ENCODE measurements at places on chromosomes 6 and 20.
A peak's percentile ranks its signal among the peaks of the same experiment; 100 is the strongest.

DNA sequence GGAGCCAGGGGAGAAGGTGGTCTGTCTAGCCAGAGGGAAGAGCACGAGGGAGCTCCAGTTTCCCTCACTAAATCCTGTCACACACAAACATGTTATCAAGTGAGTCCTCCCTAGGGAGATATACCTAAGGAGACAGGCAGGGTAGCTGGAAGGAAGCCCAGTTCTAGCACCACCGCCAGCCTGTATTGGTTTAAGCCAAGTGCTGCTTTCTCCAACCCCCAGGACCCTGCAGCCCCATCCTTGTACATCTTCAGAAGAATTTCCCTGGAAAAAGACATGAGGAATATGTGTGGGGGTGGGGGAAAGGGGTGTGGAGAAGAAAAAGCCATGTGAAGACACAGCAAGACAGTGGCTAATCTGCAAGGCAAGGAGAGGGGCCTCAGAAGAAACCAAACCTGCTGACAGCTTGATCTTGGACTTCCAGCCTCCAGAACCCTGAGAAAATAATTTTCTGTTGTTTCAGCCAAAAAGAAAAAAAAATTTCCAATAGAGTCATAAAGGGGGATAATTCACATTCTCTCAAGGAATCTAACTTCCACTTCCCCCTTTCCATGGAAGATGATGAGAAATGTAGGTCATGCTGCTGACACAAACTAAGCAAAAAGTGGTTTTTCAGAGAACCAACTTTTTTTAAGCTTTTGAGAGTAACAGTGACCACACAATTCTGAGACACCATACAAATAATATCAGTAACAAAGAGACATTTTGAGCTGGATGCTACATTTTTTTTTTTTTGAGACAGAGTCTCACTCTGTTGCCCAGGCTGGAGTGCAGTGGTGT, 103.2 kb upstream of the PRDM1 start:
- DNase-seq: no peak
- H3K27me3 ChIP-seq: peaks cover 57% of the 10 kb centered on the region
- peaks cover 10% of the 10 kb centered on the region for H3K36me3 ChIP-seq
- no peak overlapping the region for H3K4me3 ChIP-seq
- H3K4me1 ChIP-seq: peaks cover 16% of the 10 kb centered on the region
- H3K27ac ChIP-seq: no peak overlapping the region

- no peak overlapping the region for H3K4me3 ChIP-seq
- DNase-seq: no peak
- H3K27ac ChIP-seq: no peak overlapping the region
- no peaks in the 10 kb centered on the region for H3K27me3 ChIP-seq
- no peaks in the 10 kb centered on the region for H3K4me1 ChIP-seq
- H3K36me3 ChIP-seq: no peaks in the 10 kb centered on the region
These were observed 400.9 kb upstream of the POU3F2 start for GRCh38 chr6:98433325-98434056.

GRCh38 chr6:129801909-129802308, 59.2 kb downstream of the TMEM244 start:
- DNase-seq: no peak
- H3K36me3 ChIP-seq: peaks cover 6% of the 10 kb centered on the region
- peaks cover 13% of the 10 kb centered on the region for H3K27me3 ChIP-seq
- no peaks in the 10 kb centered on the region for H3K4me1 ChIP-seq

- no peak overlapping the region for H3K4me3 ChIP-seq
- H3K27me3 ChIP-seq: no peaks in the 10 kb centered on the region
- peaks cover under 1% of the 10 kb centered on the region for H3K4me1 ChIP-seq
- H3K27ac ChIP-seq: no peak overlapping the region
- no peaks in the 10 kb centered on the region for H3K36me3 ChIP-seq
These were observed 15.1 kb downstream of the SOX4 start for GRCh38 chr6:21608601-21609000.

DNA sequence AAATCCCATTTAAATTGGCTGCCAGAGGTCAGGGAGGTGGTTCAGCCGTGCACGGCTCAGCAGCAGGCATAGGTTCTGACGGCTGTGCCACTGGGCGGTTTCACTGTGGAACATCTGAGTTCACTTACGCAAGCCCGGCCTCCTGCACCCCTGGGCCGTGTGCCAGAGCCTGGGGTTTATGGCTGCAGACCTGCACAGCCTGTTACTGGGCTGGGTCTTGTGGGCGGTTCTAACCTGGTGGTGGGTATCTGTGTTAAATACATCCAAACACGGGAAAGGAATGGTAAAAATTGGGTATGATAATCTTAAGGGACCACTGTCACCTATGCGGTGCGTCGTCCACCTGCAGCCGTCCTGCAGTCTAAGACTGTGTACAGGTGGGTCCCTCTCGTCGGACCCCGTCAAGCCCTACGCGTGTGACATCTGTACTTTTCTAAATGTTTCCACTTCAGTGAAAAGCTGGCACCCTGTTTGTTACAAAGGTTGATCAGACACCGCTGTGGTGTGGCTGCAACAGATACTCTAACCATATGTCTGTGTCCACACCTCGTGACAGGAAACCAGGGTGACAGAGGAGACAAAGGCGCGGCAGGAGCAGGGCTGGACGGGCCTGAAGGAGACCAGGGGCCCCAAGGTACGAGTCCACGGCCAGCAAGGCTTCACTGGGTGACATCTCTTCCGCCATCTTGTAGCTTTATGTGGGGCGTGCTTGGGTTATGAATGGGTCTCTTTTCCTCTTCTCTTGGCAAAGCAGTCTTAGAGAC, 21.5 kb downstream of the COL9A3 start:
- no peak overlapping the region for H3K4me3 ChIP-seq
- no peak for DNase-seq
- H3K4me1 ChIP-seq: peaks cover 2% of the 10 kb centered on the region

GRCh38 chr6:142407685-142408273, 106.0 kb downstream of the ADGRG6 start:
- peaks cover 6% of the 10 kb centered on the region for H3K4me1 ChIP-seq
- no peaks in the 10 kb centered on the region for H3K36me3 ChIP-seq

DNA sequence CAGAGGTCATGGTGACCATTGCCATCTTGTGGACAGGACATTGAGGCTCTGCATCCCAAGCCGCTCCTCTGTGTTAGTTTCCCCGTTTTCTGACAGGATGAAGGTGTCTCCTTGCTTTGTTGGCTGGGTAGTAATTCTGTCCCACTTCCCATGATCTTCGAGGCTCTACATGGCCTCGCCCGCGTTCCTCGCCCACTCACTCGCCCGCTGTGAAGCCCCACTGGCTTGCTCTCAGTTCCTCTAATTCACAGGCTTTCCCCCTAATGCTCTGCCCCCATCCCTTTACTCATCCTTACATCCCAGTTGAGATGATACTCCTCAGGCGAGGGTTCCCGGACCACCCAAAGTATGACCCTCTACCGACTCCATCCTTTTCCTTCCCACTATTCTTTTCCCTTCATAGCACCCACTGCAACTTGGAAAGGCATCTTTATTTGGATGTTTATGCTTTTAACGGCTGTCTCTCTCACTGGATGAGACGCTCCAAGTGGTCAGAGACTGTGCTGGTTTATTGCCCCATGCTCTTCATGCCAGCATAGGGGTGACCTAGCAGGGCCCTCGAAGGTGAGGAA, 511 bp upstream of the SLC35B2 start:
- H3K27ac ChIP-seq: peak overlapping the region; percentile 89
- H3K36me3 ChIP-seq: peaks cover 21% of the 10 kb centered on the region
- no peaks in the 10 kb centered on the region for H3K27me3 ChIP-seq
- no peak for DNase-seq
- H3K4me1 ChIP-seq: peaks cover 46% of the 10 kb centered on the region

DNA sequence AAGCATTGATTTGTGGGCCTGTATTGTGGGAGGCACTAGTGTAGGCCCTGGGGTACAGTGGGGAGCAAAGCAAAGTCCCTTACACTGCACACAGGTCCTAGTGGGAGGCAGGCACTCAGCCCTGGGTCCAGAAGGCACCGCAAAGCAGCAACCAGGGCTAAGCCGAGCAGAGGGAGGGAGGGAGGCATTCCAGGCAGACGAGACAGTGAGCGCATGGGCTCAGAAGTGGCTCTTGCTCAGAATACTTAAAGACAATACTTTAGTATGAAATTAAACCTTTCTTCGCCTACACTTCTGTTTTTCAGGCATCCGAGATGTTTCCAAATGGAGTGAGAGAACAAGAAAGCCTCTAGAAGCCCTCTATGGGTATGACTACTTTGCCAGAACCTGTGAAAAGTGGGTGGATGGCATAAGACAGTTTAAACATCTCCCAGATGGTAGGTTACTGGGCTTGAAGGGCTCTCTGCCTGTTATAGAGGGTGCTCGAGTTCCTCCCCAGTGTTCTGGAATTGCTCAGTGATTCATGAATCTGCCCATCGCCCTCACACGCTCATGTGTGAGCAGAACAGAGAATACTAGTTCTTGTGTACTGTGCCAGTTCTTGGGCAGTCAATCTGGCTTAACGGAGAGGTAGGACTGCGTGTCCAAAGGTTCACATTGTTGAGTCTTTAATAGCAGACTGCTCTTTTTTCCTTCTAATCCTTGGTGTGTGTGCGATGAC, 18.7 kb downstream of the BPHL start:
- no peak overlapping the region for H3K4me3 ChIP-seq
- no peak for DNase-seq
- H3K27me3 ChIP-seq: no peaks in the 10 kb centered on the region
- H3K27ac ChIP-seq: no peak overlapping the region
- peaks cover 30% of the 10 kb centered on the region for H3K36me3 ChIP-seq

- peak overlapping the region; percentile 7 for H3K4me3 ChIP-seq
- peaks cover 2% of the 10 kb centered on the region for H3K36me3 ChIP-seq
- H3K4me1 ChIP-seq: peaks cover 26% of the 10 kb centered on the region
- H3K27me3 ChIP-seq: peaks cover 20% of the 10 kb centered on the region
- H3K27ac ChIP-seq: no peak overlapping the region
These were observed 14.3 kb upstream of the FOXP4 start for GRCh38 chr6:41531591-41532582.

DNA sequence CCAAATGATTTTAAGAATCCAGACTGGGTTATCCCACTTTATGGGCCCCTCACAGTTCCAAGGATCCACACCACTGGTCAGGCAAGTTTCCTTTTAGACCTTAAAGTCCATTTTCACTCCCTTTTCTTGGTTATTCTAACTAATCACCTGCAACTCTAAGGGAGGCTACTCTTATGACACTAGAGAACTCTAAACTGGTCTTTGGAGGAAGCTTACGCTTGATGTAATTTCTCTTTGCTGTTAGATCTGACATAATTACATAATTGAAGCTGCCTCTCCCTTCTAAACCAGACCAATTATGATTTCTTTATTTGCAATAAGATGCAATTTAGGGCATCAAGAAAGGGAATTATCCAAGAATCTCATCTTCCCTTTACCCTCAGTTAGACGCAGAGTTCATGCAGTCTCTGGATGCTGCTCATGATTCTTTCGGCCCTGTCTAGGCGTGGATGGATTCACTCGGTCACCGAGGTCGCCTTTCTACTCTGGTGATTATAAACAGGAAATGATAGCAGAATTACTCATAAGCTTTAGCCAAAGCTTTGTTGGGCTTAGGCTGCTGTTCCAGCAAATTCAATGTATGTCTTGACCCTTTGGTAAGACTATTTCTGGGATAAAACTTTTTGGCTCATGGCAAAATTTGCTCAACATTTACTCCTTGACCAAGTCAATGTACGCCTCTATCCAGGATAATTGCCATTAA, 166.4 kb upstream of the PRND start:
- DNase-seq: no peak
- no peak overlapping the region for H3K27ac ChIP-seq
- H3K36me3 ChIP-seq: no peaks in the 10 kb centered on the region
- H3K4me3 ChIP-seq: no peak overlapping the region
- no peaks in the 10 kb centered on the region for H3K4me1 ChIP-seq

DNA sequence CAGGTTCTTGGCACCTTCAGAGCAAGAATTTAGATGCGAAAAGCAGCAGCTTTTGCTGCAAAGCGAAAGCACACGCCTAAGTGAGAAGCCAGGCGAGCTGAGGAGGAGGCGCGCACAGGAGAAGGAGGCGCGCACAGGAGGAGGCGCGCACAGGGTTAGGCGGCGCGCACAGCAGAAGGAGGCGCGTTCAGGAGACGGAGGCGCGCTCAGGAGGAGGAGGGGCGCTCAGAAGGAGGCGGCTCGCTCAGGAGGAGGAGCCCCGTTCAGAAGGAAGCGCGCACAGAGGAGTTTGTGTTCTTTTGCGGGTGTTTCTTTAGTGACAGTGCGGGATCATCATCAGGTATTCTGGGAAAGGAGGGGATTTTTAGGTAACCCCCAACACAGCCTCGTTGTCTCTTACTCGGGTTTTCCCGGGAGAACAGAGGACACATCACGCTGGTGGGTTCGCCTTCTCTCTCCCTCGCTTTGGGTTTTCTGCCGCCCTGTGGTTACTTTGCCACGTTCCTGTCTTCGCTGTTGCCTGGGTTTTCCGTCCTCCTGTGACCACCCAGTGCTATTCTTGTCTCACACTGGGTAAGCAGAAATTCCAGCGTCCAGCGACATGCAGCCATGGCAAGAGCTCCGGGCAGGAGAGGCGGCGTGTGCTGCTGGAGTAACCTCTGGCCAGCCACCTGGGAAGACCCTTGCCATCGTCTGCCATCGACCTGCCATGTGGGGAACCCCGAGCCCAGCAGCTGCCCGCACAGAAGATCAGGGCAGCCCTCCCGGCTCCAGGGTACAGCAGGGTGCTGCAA, 47.0 kb downstream of the WDR27 start:
- no peak for DNase-seq
- no peaks in the 10 kb centered on the region for H3K27me3 ChIP-seq
- H3K27ac ChIP-seq: peak overlapping the region; percentile 76
- H3K36me3 ChIP-seq: peaks cover 18% of the 10 kb centered on the region
- H3K4me3 ChIP-seq: peak overlapping the region; percentile 78

DNA sequence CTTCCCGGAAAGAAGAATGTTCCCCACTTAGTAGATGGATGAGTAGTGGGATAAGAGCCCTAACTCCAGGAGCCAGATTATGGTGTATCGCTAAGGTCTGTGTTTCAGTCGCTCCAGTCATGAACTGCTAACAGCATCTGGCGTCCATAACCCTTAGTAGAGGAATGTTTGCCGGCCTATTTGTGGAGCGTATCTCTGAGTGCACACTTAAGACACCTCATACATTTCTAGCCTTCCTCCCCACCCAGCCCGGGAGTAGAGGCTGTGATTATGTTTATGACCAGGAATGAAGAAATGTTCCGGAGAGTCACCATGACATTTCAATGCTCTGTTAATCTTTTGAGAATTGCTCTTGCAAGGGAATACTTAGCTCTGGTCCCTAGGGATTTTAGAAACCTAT, 251.1 kb upstream of the SOX4 start:
- no peak for DNase-seq
- H3K36me3 ChIP-seq: no peaks in the 10 kb centered on the region
- no peak overlapping the region for H3K27ac ChIP-seq
- H3K4me3 ChIP-seq: no peak overlapping the region
